ENCODE measurements at places on chromosomes 6 and 20.

DNA sequence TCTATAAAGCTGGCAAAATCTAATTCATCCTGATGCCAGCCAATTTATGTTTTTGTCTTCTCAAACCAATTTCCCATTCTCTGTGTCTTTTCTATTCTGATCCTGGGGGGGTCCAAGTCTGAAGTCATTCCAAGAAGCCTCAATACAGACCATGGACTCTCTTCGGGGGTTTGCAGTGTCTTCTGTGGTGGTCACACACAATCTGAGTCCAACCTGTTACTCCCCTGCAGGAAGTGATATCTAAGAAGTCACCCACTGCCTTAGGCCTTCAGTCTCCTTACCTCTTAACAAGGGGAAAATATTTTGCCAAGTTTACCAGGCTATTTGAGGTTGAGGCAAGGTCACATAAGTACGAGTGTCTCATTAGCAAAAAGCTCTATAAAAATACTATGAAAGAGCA is 1.9 kb downstream of the TRIM26 start:
- DNase-seq = no peak

DNA sequence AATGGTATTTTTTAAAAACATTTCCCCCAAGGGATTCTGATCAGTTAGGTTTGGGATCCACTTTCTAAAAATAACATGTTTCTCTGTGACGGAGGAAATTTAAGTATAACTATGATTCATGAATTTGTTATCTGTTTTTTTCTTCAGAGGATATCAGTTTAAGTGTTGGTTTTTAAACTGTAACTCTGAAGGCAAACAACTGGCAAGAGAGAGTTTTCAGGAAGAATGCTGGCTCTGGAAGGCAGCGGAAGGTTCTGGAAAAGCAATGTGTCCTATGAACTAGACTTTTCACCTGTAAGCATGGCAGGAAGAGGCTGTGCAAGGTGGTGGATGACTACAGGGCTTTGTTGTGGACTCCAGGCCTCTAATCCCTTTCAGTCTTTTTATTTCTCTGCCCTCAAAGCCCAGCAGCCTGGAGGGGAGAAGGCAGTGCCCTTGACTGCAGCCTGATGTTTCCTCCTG is 153.1 kb downstream of the GMPR start:
- no peak for DNase-seq

GRCh38 chr6:136952714-136953260 is 30.7 kb downstream of the SLC35D3 start:
- no peak for DNase-seq

GRCh38 chr6:15550546-15551123 is 112.2 kb downstream of the DTNBP1 start:
- no peak for DNase-seq

- no peak for DNase-seq
Measured at GRCh38 chr6:161195386-161195785, 78.5 kb downstream of the AGPAT4 start.

DNA sequence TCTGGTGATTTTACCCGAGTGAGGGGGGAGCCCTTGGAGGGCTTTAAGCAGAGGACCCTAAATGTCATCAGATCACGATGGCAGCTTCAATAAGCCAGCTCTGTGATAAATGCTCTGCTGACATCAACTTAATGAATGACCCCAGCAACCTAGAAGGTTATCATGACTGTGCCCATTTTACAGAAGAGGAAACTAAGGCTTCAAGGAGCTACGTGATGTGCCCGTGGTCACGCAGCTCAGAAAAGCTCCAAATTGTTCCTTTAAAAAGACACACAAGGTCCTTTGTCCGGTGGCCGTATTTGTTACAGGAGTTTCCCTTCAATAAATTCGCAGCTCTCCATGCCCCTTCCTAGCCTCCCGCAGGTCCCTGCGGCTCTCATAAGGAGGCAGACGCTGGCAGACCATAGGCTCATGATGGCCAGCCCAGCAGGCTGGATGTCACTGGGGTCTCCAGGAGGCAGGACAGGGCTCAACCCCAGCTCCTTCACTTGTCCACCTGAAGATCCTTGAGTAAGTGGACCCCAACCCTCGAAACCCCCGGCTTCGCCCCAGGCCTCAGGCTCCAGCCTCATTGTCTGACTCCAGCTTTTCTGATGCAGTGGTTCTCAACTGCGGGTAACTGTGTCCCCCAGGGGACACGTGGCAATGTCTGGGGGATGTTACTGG is 106.4 kb downstream of the BMP7 start:
- no peak for DNase-seq

DNA sequence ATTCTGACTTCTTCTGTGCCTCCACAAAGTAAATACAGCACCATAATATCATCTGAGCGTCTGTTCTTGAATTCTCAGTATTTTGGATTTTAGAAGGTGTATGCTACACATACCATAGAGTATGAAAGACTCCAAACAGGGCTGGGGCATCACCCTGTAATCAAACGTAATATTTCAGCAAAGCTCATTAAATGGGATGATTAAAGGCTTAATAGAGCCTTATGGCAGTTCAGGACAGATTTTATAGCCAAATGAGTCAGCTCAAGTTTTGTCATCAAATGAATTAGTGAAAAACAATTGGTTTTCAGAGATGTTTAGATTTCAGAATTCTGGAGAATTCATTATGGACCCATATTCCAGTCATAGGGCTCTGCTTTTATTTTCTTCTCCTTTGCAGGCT is 68.9 kb downstream of the TULP4 start:
- no peak for DNase-seq

DNA sequence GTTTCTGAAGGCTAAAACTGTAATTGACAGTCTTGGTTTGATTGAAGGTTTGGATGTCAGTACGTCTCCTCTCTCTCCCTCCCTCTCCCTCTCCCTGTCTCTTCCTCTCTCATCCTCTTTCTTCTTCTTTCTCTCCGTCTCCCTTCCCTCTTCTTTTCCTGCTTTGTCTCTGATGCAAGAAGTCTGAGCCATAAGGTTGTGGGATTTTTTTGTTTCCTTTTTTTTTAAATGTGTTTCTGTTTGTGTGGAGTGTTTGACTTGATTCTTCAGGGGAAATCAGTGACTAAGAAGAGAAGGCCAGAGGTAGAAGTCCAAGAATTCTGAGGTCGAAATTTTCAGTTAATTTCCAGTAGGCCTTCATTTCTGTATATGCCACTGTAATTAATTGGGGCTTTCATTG is 111.9 kb downstream of the FOXO3 start:
- DNase-seq = no peak

GRCh38 chr6:34154668-34155447 is 9.0 kb upstream of the GRM4 start:
- peak; percentile 40 for DNase-seq

DNA sequence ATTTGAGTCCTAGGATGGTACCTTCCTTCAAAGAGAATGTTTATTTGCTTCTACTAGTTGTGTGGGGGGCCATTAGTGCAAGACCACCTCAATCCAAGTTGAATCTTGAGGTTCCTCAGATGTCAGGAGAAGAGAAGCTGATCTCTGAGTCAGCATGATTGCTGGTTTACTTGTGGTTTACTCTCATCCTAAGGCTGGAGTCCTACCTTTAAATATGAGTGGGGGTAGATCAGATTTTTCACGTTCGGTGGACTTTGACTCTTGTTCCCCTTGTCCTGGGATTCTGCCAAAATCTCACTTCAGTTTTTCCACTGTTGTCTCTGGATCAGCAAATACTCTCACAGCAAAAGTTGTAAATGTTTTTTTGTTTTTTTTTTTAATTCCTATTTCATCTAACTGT is 84.6 kb upstream of the F13A1 start:
- no peak for DNase-seq

DNA sequence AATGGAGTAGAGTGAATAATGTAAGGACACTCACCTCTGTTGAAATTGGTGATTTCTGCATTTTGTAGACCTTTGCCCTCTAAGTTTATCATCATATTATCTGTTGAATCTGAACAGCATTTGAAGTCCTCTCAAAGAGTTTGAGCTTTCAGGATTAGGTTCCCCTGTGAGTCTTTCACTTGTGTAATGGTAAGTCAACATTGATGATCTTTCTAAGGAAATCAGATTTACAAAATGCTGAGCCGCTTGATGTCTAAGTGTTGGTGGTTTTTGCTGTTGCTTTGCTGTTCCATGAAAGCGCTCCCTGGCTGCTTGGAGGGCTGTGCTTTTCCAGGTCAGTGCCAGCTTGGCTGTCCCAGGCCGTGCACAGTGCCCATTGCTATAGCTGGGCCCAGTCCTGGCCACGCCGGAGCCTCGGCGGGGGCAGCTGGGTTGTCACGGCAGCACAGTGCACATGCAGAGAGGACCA is 33.8 kb upstream of the KIF25 start:
- DNase-seq = no peak

GRCh38 chr20:35277127-35277526 is 795 bp downstream of the MMP24OS start:
- DNase-seq = no peak

- no peak for DNase-seq
Measured at GRCh38 chr6:148915810-148916209, 169.0 kb downstream of the UST start.

DNA sequence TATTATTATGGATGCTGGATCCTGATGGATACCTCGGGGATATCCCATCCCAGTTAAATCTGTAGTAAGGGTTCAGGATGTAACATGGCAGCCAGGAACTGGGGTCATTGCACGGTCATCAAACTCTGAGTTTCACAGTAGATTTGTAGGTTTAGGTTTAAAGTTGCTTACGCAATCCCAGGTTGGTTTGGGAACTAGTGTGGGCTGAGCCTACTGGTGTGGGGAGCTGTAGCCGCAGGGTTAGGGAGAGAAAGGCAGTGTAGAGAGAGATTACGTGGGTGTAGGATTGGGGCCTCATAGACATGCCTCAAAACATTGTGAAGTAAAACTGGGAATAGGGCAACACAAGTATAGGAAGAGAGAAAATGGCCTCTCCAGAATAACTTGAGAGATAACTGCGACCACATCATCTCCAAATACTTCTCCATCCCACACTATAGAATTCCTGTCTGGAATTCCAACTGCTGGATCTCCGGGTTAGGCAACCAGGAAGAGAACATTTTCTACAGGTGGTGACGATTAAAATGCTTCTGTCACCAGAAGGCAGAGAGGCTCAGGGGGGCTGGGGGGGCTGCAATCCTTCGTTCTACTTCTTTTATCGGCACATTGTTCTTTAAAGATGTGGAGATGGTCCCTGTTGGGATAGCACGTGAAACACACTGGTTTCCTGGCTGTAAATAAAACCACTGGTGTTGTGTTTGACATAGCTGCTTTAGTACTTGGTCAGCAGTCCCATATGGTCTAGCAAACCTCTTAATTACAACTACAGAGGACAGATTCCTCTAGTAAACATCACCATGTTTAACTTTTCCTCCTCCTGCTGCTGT is 44.9 kb upstream of the TMEM170B start:
- DNase-seq = no peak

GRCh38 chr6:137290601-137291261 is 71.5 kb upstream of the IFNGR1 start:
- DNase-seq = no peak

GRCh38 chr6:34517966-34518365 is 38.2 kb downstream of the SPDEF start:
- no peak for DNase-seq

Measured in stimulated activated CD8-positive, alpha-beta memory T cell treated with anti-CD3 and anti-CD28 coated beads, Interleukin-7, amount 100 ng/mL, for 24 hours (primary cell).